Foreskin melanocyte (primary cell): ENCODE measurements at places on chromosomes 6 and 20.

DNA sequence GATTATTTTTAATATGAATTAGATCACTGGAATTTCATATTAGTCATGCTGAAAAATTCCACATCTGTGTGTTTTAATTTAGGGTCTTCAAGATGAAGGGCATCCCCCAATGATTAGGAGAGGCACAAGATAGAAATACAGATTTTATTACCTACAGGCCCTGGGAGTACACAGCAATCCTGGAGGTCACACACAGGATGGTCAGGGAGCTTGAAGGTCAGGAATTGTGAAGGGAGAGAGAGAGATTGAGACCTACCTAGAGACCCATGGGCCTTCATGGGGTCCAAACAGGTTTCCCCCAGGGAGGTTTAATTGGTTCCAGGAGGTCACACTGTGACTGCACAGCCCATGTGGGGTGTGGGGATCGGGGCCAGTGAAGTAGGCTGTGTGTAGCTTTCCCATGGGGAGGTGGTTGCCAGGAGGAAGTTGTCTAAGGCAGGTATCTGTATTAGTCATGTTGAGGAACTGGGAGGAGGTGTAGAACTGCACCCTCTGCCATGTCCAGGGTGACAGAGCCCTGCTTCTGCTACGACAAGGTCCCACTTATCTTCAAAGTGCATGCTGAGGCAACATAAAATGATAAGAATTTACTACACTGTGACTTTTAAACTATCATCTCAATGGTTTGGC lies 18.3 kb downstream of the SNX9 start:
- DNase-seq: no peak

DNA sequence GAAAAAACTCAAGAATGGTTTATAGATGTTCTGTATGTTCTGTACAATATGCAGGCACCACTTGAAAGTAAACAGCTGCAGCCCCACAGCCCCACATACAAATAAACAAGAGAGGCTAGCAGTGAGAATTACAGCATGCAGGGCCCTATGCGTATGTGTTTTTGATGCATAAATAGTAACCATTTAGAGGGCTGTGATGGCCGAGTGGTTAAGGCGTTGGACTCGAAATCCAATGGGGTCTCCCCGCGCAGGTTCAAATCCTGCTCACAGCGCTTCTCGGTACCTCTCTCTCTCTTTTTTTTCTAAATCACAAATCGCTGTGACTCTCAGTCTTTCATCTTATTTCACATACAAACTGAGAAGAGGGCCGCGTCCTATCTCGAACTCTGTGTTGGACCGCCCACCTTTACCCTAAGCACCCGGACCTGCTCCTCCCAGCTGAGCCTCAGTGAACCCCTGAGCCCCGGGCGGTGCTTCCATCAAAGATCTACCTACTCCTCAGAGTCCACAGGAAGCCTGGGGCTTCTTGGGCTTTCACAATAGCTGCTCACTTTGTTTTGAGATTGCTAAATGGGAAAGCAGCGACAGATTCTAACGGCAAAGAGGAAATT lies 37.7 kb upstream of the PRSS16 start:
- no peak for DNase-seq

- no peak for DNase-seq
These were observed 3.0 kb downstream of the TRIM10 start for GRCh38 chr6:30157999-30158398.

GRCh38 chr20:24977336-24977735 lies 15.2 kb downstream of the APMAP start:
- no peak for DNase-seq

- no peak for DNase-seq
These were observed 79.1 kb downstream of the TMEM242 start for GRCh38 chr6:157244175-157244574.
